Left ventricle myocardium inferior (tissue), 1 donor: ENCODE measurements at places on chromosomes 1 and 21.

- DNase-seq: peak; percentile 29
These were observed 15.9 kb downstream of the RNU5D-1 start for GRCh38 chr1:44714944-44715571.

DNA sequence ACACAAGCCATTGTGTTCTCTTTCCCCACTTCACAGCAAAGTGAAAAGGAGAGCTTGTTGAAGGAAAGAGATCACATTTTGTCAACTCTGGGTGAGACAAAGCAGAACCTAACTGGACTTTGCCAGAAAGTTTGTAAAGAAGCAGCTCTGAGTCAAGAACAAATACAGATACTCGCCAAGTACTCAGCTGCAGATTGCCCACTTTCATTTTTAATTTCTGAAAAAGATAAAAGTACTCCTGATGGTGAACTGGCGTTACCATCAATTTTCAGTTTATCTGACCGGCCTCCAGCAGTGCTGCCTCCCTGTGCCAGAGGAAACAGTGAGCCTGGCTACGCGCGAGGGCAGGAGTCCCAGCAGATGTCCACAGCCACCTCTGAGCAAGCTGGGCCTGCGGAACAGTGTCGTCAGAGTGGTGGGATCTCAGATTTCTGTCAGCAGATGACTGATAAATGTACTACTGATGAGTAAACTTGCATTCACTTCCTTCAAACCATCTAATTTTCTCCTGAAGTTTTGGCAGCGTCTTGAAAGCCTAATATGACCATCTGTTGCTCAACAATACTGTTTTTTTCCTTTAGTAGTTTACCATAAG is 43.7 kb downstream of the BACH1 start:
- peak; percentile 68 for DNase-seq

DNA sequence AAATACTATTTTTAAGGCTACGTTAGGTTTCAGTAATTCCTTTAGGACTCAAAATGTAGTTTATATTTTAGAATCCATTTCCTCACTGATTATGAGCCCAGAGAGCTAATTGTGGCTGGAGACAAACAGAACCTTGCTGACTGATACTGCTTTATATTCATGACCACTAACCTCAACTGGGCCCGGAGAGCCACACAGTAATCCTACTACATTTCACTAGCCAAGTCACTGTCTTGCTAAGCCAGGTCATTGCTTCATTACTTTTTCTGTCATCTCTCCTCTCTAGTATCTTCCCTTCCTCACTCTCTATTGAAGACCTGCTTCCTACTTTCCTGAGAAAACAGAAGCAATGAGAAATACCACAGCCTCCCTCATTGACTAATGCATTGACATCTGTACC is 24.7 kb downstream of the IL23R start:
- DNase-seq: no peak

- no peak for DNase-seq
These were observed 43.6 kb downstream of the ACP6 start for GRCh38 chr1:147626739-147627138.

- peak; percentile 23 for DNase-seq
These were observed 8.2 kb downstream of the UQCRHL start for GRCh38 chr1:15799004-15799867.

- DNase-seq: no peak
These were observed 17.1 kb downstream of the CAPZA1 start for GRCh38 chr1:112636597-112637253.

- DNase-seq: no peak
These were observed 3.1 kb upstream of the ARHGEF2 start for GRCh38 chr1:155981266-155982088.

DNA sequence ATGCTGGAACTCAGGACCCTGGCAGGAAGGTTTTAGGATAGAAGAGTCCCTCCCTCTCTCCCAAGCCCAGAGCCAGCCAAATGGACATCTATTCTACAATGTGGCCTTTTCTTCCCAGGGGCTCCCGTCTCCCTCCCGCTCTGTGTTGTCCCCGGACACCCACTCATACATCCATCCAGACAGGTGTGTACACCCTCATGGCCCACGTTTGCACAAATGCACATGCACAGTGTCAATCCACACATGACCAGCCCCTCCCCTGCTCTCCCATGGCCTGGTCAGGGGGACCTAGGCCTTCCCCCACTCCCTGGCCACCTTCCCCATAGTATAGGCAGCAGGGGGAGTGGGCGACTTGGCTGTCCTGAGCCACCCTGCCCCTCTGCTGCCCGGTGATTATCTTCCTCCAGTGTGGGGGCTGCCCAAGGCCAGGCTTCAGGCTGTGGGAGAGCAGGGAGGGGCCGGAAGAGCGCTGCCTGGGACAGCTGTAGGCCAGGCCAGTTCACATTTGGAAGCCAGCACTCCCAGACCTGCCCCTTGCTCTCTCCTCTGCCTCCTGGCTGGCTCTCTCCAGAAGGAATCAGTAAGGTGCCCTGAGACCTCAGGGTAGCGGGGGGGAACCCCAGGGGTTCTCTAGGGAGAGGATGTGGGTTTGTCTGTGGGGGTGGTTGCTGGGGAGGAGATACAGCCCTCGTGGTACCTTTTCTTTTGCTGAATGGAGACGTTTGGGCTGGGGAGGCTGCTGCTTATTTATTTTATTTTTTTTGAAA is 4.1 kb upstream of the PTPN7 start:
- no peak for DNase-seq

- no peak for DNase-seq
These were observed 141.8 kb downstream of the TTLL7 start for GRCh38 chr1:83857103-83857502.

GRCh38 chr1:213512316-213512715 is 461.3 kb downstream of the RPS6KC1 start:
- DNase-seq: no peak

- no peak for DNase-seq
These were observed 39.1 kb downstream of the CLIC6 start for GRCh38 chr21:34707876-34708325.
